Mesothelial cell of epicardium (in vitro differentiated cells): ENCODE measurements at places on chromosomes 3 and 15.
A peak's percentile ranks its signal among the peaks of the same experiment; 100 is the strongest.

DNA sequence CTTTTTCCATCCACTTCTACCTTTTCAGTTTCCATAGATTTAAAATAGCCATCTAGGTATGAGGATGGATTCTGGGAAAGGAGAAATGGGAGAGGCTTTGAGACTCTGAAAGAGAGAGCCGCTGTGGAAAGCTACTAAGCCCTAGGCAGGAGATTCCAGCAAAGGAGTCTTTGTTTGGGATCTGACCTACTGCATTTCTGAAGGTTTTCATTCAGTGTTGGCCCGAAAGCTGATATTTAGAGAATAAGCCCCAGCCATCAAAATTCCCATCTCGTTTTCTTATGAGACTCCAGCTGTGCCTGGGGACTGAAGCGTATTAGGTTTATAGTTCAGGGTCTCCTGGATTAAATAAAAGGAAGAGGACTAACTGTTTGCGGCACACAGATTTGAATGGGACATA, 19.5 kb downstream of the LIPH start:
- H3K27me3 ChIP-seq, result peaks cover 9% of the 10 kb centered on the region
- H3K36me3 ChIP-seq, result no peaks in the 10 kb centered on the region
- no peak overlapping the region for H3K4me3 ChIP-seq
- H3K27ac ChIP-seq, result no peak overlapping the region
- H3K4me1 ChIP-seq, result peaks cover 6% of the 10 kb centered on the region

- no peak overlapping the region for H3K4me3 ChIP-seq
- no peaks in the 10 kb centered on the region for H3K27me3 ChIP-seq
- H3K36me3 ChIP-seq, result no peaks in the 10 kb centered on the region
These were observed 796.5 kb downstream of the GRM7 start for GRCh38 chr3:7657214-7658112.

DNA sequence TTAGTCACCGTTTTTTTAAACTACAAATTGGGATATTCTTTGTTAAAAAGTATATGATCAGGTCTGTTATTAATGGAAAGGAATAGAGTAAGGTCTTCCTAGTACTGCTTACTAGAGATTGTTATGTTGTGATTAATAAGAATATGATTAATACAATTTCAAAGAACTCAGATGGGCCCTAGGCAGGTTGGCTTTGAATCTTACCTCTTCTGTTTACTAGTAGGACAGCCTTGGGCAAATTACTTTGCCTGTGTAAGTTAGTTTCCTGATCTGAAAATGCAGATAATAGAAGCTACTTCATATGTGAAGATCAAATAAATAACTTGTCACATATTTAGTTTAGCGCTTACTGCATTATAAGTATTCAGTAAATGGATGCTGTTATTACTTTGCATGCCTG, 6.9 kb downstream of the GFM1 start:
- no peak overlapping the region for H3K27ac ChIP-seq
- no peaks in the 10 kb centered on the region for H3K4me1 ChIP-seq
- H3K4me3 ChIP-seq, result no peak overlapping the region
- no peaks in the 10 kb centered on the region for H3K27me3 ChIP-seq
- no peak for DNase-seq

DNA sequence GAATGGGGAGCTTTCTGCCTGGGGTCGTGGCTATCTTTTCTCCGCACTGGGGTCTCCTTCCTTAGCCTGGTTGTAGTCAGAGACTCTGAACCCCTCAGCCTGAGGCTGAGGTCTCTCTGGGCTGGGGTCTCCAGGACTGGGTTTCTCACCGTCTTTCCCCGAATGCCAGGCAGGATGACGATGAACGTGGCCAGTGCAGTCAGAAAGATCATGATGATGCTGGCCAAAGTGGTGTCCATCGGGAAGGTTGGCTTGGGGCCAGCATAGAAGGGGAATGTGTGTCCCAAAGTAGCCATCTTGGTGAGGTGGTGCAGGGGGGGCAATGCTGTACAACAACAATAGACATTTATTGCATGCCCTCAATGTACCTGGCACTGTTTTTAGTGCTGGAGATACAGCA, 7.0 kb downstream of the DUOXA1 start:
- no peak for DNase-seq
- peaks cover 7% of the 10 kb centered on the region for H3K4me1 ChIP-seq
- H3K27me3 ChIP-seq, result peaks cover 73% of the 10 kb centered on the region
- H3K27ac ChIP-seq, result no peak overlapping the region
- H3K36me3 ChIP-seq, result no peaks in the 10 kb centered on the region
- no peak overlapping the region for H3K4me3 ChIP-seq

GRCh38 chr3:117355566-117355965, 646.0 kb downstream of the TUSC7 start:
- H3K27me3 ChIP-seq, result peaks cover 4% of the 10 kb centered on the region
- H3K36me3 ChIP-seq, result no peaks in the 10 kb centered on the region
- H3K27ac ChIP-seq, result no peak overlapping the region
- H3K4me3 ChIP-seq, result no peak overlapping the region

DNA sequence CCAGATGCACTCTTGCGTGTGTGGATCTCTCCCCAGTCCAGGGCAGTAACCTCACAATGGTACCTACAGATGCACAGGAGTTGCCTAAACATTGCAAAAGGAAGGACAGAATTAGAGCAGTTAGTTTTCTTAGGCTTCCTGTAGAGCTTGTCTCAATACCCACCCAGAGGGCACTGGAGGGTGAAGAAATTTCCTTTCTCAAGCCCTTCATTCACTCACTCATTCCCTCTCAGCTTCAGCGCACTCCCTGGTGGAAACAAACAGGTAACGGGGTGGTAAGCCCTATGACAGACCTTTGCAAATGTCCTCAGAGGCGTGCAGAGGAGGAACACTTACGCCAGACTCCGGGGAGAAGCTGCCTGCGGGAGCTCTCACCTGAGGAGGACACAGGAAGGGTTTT, 267.4 kb upstream of the HES1 start:
- no peak for DNase-seq
- H3K27ac ChIP-seq, result no peak overlapping the region
- H3K4me1 ChIP-seq, result peaks cover 49% of the 10 kb centered on the region
- no peaks in the 10 kb centered on the region for H3K27me3 ChIP-seq

DNA sequence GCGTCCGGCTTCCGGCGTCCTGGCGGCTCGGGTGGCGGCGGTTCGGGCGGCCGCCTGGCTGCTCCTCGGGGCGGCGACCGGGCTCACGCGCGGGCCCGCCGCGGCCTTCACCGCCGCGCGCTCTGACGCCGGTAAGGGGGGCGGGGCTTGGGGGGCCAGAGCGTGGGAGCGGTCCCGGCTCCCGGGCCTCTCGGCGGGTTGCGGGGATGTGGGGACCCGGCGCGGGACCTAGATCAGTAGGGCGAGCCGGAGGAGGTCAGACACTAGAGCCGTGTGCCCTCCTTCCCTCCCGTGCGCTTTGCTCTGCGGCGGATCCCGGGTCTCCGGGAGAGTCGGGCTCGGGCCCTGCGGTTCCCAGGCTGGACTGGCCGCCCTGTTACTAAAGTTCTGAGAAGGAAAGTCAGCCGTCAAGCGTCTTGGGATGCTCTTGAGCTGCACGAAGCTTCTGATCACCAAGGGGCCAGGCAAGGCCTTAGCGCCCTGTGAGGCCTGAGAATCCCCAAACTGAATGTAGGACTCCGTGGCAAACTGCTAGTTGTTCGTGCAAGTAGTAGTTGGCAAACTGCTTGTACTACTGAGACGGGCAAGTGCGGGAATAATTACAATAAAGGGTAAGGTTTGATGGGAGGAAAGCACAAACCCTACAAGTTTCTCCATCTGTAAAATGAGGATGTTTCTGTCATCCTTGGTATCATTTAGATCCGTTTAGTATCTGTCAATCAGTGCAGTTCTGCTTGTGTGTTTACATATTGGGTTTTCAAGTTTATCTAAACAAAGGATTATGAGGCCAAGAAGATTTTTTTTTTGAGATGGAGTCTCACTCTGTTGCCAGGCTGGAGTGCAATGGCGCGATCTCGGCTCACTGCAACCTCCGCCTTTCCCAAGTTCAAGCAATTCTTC, 587 bp downstream of the PIGX start:
- DNase-seq, result no peak
- H3K27me3 ChIP-seq, result no peaks in the 10 kb centered on the region
- peak overlapping the region; percentile 80 for H3K4me3 ChIP-seq
- H3K4me1 ChIP-seq, result peaks cover 15% of the 10 kb centered on the region
- peak overlapping the region; percentile 91 for H3K27ac ChIP-seq
- peaks cover 3% of the 10 kb centered on the region for H3K36me3 ChIP-seq

DNA sequence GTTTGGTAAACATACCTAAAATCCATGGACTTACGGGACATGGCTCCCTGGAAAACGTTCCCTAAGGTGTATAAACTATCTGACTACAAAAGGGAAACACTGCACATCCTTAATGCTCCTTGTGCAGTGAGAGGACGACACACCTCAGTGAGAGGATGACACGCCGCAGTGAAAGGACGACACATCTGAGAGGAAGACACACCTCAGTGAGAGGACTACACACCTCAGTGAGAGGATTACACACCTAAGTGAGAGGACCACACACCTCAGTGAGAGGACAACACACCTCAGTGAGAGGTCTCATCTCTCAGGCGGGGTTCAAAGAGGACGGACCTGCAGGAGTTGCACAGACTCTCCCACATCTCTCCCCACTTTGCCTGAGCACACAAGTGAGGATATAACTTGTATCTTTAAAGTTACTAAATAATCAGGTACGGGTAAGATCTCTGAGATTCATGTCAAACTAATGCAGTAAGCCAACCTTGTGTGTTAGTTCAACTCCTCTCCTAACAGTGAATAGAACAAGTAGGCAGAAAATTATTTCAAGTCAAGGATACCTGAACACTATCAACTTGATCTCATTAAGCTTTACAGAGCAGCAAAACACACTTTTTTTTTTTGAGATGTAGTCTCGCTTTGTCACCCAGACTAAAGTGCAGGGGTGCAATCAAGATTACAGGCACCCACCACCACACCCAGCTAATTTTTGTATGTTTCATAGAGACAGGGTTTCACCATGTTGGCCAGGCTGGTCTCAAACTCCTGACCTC, 32.1 kb downstream of the HERC2 start:
- no peak overlapping the region for H3K27ac ChIP-seq
- H3K4me1 ChIP-seq, result peaks cover 4% of the 10 kb centered on the region
- no peak for DNase-seq
- no peaks in the 10 kb centered on the region for H3K27me3 ChIP-seq
- H3K4me3 ChIP-seq, result no peak overlapping the region
- peaks cover 52% of the 10 kb centered on the region for H3K36me3 ChIP-seq

DNA sequence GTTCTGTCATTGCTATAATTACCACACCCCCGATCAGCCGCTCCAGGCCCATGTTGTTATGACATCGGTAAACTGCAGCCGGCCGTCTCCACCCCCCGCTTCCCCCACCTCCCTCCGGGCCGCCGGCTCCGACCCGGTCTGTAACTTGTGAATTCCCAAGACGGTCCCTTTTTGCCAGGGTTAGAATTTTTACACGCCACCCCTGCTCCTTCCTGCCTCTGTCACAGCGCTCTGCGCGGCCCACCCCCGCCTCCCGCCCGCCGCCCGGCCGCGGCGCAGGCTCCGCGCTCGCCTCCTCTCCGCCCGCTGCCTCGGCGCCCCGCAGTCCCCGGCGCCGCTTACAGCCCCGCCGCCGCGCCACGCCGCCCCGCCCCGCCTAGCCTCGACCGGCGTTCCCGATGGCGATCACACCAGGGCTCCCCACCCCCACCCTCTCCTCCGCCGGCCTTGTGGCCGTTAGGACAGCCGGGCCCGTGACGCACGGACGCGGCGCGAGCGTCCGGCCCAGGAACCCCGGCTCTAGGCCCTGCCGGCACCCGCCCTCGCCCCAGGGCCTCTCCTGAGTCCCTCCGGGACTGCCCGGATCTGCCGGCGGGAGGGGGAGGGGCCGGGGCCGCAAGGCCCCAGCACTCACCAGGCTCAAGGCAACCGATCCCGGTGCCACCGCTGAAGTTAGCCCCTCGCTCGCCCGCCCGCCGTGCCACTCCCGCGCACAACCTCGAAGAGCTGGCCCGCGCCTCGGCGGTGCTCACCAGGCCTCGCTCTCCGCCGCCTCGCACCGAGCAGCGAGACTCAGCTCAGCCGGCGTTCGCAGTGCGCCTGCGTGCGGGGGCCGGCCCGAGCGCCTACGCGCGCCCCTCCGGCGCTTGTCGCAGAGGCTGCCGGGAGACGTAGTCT, at the start of gene KPNA1:
TSS of gene KPNA1 (minus strand) at position 817 of the 897 bp plus-strand sequence. CDS start 18,374 bp downstream, outside the sequence.
- peak; percentile 86 for DNase-seq
- peaks cover 23% of the 10 kb centered on the region for H3K4me1 ChIP-seq
- peak within 1 kb of the TSS; percentile 94 for H3K27ac ChIP-seq
- H3K4me3 ChIP-seq, result peak within 1 kb of the TSS; percentile 85

DNA sequence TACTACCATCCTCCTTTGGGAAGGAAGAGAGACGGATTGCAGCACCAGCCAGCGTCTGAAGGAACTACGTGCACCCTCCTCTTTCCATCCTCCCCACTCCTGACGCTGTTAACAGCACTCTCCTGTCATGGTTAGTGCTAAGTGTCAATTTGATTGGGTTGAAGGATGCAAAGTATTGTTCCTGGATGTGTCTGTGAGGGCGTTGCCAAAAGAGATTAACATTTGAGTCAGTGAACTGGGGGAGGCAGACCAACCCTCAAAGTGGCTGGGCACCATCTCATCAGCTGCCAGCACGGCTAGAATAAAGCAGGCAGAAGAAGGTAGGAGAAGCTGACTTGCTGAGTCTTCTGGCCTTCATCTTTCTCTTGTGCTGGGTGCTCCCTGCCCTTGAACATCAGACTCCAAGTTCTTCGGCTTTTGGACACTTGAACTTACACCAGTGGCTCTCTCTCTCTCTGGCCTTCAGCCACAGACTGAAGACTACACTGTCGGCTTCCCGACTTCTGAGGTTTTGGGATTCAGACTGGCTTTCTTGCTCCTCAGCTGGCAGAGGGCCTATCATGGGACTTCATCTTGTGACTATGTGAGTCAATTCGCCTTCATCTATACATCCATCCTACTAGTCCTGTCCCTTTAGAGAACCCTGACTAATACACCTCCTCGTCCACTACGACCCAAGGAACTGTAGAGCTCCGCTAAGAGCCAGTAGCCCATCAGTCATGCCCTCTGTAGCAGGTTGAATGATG, 128.2 kb upstream of the HES1 start:
- no peak overlapping the region for H3K4me3 ChIP-seq
- H3K27ac ChIP-seq, result no peak overlapping the region
- peaks cover 54% of the 10 kb centered on the region for H3K4me1 ChIP-seq
- H3K27me3 ChIP-seq, result no peaks in the 10 kb centered on the region
- H3K36me3 ChIP-seq, result no peaks in the 10 kb centered on the region

DNA sequence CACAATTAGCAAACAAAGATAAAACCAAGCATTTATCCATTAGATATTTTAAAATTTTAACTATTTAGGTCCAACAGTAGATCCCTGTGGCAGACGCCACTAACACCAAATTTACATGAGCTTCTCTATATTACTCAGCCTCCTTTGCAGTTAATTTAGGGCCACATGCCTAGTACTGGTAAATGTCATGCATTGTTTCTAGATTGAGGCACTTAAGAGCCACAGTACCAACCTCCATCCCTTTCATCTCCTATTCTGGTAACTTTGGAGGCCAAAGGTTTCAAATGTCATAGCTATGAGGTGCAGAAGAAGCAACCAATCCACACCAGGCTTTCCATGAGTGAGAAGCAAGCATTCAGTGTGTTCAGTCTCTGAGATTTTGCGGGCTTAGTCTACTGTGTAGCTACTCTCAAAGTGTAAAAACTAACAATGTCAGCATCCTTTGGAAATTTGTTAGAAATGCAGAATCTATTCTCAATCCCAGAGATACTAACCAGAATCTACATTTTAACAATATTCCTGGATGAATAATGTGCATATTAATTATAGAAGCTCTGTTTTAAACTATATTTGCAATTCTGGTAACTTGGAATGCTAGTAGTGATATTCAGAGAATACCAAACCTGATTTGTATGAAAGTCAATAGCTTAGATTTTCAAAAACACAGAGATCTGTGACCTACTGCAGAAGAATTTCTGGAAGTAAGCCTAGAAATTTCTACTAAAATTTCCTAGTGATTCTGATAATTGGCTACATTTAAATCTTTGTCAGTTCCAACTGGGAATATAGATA, 206.3 kb upstream of the CD96 start:
- no peak overlapping the region for H3K27ac ChIP-seq
- H3K4me3 ChIP-seq, result no peak overlapping the region
- H3K27me3 ChIP-seq, result no peaks in the 10 kb centered on the region
- H3K36me3 ChIP-seq, result no peaks in the 10 kb centered on the region
- DNase-seq, result no peak
